ENCODE measurements at places on chromosomes 13 and 19.

DNA sequence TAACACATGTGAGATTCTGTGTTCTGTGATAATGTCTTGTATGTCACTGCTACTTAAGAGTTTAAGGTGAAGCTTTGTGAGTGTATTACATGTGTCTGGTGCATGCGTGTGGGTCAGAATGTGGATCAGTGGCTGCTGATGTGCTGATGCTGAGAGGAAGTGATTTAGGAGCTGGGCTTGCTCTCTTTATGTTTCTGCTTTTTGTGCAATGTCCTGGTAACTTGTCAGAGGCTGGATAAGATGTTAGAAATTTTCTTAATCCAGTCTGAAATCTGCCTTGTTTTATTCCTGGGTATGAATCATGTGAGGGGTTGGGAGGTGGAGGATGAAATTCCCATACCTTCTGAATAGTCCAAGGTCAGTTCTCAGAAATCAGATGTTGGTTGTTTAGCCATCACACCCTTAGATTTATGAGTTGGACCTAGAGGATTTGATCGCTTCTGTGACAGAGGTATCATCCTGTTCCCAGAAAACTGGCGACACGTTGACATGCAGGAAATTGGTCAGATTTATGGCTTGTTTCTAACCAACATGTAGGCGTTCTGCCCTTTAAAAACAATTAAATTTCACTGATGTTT is 24.5 kb upstream of the CXCL17 start:
- no peak for DNase-seq

- no peak for DNase-seq
Measured at GRCh38 chr19:15432018-15432494, 13.3 kb upstream of the AKAP8L start.

- DNase-seq = no peak
Measured at GRCh38 chr13:59483501-59484145, 680.1 kb downstream of the DIAPH3 start.

- DNase-seq = no peak
Measured at GRCh38 chr13:76646946-76647345, 239.3 kb downstream of the KCTD12 start.

- DNase-seq = no peak
Measured at GRCh38 chr19:12794196-12794941, 3.1 kb downstream of the JUNB start.

DNA sequence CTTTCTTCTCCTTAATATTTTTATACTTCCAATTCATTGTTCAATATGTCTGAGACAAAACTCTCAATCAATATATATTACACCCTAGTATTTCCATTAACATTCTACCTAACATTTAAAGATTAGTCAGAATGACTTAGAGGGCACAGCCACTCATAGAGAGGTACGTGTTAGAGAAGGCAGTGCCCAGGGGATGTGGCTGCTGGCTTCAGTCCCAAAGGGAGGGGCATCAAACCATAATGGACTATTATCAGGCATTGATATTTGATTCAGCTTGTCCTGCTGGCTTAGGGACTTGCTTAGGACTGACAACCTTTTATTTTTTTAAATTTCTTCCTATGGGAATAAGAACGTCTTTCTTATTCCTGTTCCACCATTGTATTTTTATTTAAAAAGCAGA is 1392.0 kb upstream of the ATXN8OS start:
- DNase-seq = no peak

DNA sequence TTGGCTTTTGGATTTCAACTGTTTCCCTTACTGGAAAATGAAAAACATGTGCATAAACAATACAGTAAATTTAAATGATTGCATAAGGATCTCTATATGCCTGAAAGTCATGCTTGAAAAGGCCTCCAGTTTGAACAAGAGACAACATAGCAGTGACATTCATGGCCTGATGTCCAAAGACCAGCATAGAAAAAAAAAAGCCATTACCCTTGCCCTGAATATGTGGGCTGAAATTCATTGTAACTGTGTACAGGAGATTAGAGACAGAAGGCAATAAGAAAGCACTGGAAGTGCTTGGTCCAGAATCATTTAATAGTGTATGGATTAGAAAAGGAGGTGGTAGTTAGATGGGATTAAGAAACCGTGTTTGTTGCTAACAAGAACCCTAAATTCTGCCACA is 15.4 kb downstream of the MIR17HG start:
- DNase-seq = no peak

GRCh38 chr13:48176781-48177180 is 56.2 kb upstream of the ITM2B start:
- DNase-seq = no peak

DNA sequence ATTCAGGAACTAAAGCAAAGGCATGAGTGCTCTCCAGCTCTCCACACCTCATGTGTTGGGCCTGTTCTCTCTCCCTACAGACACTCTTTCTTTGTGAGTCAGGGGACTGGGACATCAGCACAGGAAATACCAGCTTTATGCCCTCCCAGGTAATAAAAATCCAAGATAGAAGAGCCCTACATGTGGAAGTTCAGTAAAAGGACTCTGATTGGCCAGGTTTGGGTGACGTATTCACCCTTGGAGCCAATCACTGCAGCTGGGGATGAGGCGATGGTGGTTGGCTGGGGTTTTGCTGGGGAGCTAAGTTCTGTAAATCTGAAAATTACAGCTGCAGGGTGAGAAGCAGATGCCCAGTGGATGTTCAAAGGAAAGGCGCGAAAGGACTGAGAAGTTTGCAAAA is 32.5 kb downstream of the CCDC70 start:
- no peak for DNase-seq

DNA sequence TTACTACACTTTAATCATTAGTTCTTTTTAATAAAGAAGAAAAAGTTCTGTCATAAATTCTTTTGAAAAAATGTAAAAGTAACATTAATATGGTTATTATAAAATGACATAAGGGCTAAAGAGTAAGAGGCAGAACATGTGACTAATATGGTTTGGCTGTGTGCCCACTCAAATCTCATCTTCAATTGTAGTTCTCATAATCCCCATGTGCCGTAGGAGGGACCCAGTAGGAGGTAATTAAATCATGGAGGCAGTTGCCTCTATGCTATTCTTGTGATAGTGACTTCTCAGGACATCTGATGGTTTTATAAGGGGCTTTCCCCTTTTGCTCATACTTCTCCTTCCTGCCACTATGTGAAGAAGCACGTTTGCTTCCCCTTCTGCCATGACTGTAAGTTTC is 104.5 kb downstream of the UGGT2 start:
- no peak for DNase-seq
